ENCODE measurements at places on chromosomes 4 and X.
A peak's percentile ranks its signal among the peaks of the same experiment; 100 is the strongest.

- DNase-seq, result no peak
These were observed 441.3 kb upstream of the SMIM31 start for GRCh38 chr4:164312671-164313070.

DNA sequence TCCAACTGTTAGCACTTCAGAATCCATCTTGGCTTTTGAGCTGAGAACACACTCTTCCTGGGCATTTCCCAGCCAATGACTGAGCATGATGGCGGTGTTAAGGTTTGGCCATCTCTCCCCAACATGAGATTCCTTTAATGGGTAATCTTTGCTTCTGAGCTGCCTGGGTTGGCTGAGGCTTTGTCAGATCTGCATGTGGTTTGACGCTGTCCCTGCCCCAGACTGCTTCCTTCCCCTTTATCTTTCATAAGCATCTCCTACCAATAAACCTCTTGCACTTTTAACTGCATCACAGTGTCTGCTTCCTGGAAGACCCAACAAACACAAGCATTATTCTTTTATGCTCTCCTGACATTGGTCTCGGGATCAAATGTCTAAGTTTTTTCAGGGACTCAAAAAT is 31.5 kb upstream of the DIPK2B start:
- DNase-seq, result no peak

DNA sequence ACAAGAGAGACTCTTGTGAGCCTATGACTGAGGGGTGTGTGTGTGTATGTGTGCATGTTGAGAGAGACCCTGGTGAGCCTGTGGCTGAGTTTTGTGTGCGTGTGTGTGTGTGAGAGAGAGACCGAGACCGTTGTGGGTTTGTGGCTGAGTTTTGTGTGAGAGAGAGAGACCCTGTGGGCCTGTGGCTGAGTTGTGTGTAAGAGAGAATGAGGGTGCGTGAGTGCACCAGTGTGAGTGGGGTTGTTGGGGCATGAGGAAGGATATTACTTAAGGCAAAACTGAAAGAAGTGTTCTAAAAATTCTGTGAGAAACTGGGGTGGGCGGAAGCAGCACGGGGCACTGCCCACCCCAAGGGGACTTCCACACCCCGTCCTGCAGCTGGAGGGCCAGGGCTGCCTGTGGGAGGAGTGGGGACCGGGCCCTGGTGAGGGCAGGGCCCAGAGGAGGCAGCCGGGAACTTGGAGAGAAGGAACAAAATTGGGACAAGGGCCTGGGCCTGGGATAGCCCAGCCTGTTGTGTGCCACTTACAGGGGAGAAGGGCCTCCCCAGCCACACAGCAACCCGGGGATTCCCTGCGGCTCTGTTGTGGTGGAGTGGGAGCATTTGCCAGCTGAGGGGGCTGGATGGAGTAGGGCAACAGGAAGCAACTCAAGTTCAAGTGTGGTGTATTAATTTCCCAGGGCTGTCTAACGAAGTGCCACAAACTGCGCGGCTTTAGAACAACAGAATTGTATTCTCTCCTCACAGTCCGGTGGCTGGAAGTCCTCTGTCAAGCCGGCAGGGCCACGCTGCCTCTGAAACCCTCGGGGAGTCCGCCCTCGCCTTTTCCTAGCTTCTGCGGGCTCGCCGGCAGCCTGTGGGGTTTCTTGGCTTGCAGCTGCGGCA is 22.1 kb downstream of the TMEM131L start:
- DNase-seq, result peak; percentile 84

- peak; percentile 2 for DNase-seq
These were observed 29.4 kb upstream of the OPHN1 start for GRCh38 chrX:68462653-68463052.

DNA sequence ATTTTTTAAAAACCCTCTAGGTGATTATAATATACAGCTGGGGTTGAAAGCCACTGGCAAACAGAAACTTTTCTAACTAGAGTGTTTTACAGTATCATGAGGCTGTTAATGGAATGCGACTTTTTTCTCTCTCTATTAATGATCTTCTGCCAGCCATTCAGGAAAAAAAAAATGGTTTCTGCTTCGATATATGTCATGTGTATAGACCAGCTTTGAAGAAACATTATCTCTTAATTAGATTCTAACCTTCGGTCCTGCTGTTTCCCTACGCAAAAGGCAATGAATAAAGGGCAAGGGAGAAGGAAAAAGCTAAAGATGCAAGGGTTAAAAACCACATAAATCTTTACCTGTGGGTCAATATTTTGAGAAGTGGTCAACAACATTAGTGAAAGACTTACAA is 1662.1 kb upstream of the TENM3 start:
- no peak for DNase-seq

DNA sequence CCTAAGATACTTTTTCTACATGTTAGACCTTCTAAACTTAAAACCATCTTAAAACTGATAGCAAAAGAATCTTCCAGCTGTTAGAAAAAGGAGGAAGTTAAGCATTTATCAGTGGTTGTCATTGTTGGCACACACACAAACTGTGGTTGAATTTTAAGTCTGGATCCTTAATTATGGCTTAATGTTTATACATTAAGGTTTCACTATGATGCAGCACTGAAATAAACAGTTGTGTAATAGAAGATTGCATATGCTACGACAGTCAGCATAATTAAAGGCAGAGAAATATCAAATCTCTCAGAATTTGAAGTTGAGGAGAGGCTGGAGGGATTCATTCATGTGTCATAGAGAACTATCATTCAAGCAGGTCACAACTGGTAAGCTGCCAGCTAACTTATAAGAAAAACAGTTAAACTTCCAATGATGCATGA is 32.3 kb downstream of the ADGRA3 start:
- DNase-seq, result peak; percentile 90

DNA sequence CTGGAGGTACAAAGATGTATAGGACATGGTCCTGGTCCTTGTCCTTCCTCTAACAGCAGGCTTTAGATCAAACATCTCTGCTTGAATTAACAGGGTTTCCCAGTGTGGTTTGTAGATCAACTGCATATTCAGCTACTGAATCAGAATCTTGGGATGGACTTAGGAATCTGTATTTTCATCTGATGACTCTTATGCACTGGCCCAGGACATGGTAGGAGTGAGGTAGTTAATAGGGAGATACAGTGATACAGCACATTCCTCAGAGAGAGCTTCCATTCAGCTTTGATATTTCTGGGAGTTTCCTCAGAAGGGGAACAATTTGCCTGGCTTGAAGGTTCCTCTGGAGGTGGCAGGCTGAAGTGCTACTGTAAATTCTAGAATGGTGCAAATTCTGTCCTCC is 203.1 kb downstream of the LARP7 start:
- no peak for DNase-seq

GRCh38 chrX:107599450-107599861 is 28.9 kb upstream of the PRPS1 start:
- DNase-seq, result no peak

- DNase-seq, result no peak
These were observed 43.8 kb downstream of the ADGRA3 start for GRCh38 chr4:22471999-22472461.

GRCh38 chrX:76453737-76454406 is 26.4 kb downstream of the MAGEE1 start:
- no peak for DNase-seq

- DNase-seq, result no peak
These were observed 571.0 kb upstream of the KLHL4 start for GRCh38 chrX:86946569-86946968.

GRCh38 chr4:86924811-86925210 is 10.0 kb upstream of the AFF1 start:
- DNase-seq, result no peak

DNA sequence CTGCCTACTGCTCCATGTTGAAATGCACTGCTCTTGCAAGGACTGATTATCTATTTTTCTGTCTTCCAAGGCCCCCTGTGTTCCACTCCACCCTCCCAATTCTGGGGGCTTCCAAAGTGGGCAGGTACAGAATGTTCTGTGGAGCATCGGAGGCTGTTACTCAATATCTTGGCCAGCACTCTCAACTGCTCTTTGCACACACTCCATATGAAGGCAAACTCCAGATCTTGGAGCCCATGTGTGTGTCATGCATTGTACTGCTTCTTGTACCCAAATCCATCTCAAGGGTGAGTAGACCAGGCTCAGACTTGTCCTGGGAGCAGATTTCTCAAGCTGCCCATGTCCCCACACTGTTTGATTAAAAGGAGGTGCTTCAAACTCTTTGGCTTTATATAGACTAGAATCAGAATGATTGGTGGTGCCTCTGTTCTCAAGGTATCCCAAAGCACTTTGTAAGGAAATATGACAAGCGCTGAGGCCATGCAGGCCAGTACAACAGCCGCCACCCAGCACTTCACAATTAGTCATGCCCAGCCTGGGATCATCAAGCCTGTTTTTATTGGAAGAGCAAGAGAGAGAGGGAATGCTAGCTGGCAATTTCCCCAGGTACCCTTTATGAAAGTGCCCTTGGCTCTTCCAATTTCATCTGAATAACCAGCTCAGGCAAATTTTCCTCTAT is 44.3 kb downstream of the AR start:
- no peak for DNase-seq

DNA sequence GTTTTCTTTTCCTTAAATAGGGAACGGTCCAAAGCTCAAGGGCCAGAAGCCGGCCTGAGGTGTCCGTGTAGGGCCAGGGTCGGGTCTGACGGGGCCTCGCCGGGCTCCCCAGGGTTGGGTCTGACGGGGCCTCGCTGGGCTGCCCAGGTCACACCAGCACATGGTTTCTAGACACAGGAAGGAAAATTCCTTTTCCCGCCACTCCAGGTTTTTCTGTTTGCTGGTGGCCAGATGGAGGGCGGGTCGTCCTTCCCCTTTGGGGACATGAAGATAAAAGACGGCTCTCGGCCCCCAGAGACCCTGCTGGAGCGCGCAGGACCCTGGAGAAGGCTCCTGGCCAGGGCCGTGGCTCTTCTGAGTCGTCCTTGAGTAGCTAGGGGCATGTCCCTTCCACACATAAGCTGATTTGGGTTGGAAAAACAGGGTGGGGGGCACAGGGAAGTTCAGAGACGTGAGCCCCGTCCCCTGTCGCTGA is 35.1 kb downstream of the PIGG start:
- DNase-seq, result no peak

GRCh38 chr4:3466691-3467600 is 3.8 kb downstream of the DOK7 start:
- DNase-seq, result no peak

DNA sequence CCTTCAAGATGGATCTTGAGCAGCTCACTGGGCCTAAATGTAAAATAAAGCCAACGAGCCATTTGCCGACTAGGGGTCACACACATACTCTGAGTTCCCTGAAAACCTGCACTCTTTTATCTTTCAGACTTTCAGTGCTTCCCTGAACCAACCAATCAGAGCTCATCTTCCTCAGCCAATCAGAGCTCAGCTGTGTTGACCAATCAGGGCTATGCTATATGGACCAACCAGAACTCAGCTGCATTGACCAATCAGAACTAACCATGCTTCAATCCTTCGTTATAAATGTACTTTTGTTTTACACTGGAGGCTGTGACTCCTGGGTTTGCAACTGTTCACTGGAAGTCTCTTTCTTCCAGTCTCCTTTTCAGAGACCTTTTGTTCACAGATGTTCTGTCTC is 19.3 kb downstream of the SLC25A53 start:
- no peak for DNase-seq
